ENCODE measurements at places on chromosomes 6 and 20.

- DNase-seq: no peak
Observed at GRCh38 chr20:34651200-34651599, 25.7 kb downstream of the PIGU start.

- DNase-seq: no peak
Observed at GRCh38 chr6:54291146-54291545, 17.1 kb upstream of the TINAG start.

DNA sequence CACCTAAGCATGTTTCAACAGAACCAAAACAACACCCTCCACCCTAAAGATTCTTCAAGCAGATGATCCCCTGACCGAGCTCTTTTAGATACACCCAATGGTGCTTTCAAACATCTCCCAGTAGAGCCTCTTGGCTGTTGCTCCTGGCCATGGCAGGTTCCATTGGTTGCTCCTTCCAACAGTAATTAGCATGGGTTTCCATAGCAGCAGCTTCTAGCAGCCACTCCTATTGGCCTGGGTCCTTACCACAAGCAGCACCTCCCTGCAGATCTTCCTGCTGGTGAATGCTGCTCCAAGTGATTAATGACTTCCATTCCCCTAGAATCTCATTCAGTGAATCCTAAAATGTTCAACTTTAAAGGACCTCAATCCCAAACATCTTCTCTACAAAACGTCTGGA, 13.9 kb downstream of the CCN2 start:
- DNase-seq: no peak

DNA sequence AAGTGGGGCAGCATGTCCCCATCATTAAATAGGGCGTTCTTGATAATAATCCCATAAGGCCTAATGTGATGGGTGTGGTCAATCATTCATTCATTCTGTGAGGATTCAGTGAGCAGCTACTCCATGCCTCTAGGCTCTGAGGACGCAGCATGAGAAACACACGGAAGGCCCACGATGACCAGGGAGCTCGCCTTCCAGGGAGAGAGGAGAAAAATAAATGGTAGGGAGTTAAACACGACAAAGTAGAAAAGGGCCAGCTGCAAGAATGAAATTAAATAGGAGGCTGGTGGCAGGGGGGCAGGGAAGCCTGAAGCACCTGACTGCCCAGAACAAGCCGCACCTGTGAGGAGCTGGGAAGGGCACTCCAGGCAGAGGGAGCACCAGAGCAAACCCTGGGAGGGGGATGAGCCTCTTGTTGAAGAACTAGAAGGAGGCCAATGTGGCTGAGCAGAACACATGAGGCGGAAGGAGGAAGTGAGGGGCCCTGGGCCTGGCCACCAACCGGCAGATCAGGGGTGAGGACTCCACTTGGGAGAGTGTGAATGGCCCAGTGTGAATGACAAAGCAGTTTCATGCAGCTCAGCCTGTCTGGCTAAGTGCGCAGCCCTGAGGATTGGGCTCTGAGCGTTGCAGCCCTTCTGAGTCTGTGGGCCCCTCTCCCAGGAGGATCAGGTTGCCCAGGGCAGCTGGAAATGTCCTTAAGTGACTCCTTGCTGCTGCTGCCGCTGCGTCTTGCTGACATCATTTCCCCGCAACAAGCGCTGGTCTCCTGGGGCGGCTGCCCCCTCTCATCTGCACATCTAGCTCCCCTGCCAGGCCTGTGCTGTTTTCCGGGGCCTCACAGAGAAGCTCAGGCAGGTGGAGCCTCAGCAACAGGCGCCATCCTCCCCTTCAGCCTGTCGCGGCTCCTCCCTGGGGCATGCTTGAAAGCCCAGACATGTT, 99.9 kb downstream of the CDH26 start:
- DNase-seq: peak; percentile 59

DNA sequence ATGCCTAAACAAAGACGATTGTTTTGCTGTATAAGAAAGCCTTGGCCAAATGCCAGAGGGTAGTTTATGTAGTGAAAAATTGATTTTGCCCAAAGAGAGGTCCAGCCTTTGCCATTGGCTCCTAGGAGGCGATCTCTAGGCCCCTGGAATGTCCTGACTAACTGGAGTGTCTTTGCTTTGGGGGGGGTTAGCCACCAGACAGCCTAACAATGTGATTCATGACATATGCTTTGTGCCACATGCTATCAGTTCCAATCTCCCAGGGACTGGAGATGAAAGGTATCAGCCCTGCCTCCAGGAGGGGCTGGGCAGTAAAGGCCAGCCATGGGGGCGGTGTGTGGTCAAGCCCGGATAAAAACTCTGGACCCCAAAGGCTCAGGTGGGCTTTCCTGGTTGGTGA, 32.7 kb upstream of the TUBB2A start:
- no peak for DNase-seq

- DNase-seq: no peak
Observed at GRCh38 chr6:44662461-44663121, 275.1 kb downstream of the CDC5L start.

DNA sequence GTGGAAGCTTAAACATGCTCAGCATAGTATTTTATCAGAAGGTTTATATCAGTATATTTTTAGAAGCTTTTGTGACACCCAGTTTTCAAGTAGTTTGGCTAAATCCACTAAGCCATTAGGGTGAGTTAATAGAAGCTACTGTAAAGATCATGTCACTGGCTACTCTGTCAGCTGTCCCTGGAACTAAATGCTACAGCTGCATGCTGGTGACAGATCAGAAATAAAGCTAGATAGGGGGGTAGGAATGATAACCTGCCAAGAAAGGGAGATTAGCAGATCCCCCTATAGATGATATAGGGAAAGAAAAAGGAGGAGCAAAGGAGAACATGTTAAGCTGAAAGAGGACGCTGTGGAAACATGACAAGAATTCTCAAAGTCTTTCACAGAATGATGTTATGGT, 363.2 kb downstream of the QKI start:
- DNase-seq: no peak

DNA sequence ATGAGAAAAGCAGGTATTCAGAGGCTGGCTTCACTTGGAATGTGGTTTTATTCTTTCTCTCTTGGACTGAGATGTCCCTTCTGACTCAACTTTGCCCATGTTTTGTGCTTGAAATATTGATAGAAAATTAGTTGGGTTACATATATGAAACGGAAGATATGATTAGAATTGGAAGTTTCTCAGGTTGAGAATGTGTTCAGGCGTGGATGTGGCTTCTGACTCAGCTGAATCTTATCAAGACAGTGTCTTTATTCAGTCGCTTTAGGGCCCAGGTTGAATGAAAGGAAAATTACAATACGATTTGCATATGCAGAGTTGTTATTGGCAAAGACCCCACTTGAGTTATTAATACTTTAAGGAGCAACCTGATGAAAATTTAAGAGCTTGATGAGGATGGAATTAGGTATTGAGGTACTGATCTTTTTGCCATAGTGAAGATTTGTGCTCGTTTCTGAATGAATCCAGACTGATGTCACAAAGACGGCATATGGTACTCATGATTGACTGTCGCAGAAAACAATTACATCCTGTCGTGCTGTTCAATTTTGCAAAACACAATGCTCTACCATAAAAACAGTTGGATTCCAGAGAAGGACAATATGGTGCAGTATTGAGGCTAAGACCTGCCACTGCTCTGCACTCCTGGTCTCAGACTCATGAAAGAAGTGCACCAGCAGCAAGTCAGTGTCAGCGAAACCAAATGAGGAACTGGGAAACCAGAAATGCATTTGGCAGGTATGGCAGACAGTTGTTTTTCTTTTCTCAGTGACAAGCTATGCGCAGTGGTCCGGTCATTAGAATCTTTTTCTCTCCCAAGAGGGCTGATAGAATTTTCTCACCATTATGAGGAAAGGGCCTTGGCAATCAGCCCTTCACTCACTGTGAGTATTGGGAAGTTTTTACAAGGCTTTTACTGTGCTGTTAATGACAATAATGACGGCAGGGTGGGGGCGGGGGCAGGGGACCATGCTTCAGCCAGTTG, 158.3 kb downstream of the DOK5 start:
- no peak for DNase-seq

GRCh38 chr6:119076576-119077390, 1.7 kb downstream of the FAM184A start:
- peak; percentile 45 for DNase-seq

DNA sequence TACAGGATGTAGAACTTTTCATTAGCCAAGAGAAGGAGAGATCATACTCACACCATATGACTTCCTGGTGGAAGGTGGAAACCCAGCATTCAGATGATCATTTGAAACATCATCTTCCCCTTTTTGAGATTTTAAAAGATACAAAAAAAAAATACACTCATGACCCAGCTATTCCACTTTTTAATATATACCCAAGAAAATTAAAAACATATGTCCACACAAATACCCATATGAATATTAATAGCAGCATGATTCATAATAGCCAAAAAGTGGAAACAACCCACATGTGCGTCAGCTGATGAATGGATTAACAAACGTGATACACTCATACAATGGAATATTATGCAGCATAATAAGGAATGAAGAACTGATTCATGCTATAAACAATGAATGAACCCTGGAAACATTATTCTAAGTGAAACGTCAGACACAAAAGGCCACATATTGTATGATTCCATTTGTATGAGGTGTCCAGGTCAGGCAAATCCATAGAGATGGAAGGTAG, 130.0 kb upstream of the SGK1 start:
- DNase-seq: no peak

DNA sequence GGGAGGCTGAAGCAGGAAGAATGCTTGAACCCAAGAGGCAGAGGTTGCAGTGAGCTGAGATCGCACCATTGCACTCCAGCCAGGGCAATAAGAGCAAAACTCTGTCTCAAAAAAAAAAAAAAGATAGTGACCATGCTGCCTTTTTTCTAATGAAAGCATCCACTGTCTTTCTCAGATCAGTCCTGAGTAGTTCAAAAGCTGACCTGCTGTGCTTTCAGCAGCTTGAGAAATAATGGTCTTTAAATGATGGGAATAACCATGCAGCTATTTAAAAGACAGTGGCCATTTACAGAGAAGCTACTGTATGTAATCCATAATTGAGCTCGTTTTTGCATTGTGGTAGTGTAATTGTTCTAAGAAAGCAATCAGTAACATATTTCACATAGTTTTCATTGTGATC, 36.1 kb downstream of the DSTN start:
- DNase-seq: no peak

DNA sequence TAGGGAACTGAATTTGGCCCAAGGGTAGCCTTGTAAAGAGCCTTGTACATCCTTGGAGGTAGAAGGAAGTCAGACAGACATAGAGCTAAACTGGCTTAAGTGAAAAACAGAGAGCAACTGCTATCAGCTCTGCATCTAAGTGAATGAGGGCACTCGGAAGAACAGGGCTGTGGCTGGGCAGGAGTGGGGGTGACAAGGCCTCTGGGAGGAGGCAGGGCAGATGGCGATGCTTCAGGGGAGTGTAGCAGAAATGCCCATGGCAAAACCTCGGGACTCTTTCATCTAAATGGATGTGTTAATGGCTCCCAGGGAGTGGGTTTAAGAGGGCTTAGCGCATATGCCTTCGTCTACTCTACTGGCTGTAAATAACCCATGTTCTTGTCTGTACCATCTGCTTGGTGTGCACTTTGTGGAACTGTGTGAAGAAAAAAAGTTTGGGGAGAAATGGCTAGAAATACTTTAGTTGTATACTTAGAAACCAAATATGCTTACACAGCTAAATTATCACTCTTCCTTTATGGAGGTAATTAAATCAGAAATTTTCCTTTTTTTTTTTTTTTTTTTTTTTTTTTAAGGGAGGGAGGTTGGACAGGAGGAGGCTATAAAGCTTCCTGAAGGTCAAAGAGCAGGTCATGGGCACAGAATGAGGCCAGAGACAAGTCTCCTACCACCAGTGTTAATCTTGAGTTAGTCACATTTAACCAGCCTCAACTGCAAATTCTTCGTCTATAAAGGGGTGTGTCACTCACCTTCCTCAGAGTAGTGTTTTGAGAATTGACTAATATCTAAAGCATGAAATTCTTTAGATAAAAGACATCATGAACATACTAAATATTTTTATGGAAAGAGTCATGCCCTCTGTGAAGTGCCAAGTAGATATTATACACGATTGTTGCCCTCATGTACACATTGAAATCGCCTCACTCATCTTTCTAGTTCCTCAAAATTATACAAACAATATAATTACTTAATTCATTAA, 60.9 kb downstream of the FYN start:
- no peak for DNase-seq

DNA sequence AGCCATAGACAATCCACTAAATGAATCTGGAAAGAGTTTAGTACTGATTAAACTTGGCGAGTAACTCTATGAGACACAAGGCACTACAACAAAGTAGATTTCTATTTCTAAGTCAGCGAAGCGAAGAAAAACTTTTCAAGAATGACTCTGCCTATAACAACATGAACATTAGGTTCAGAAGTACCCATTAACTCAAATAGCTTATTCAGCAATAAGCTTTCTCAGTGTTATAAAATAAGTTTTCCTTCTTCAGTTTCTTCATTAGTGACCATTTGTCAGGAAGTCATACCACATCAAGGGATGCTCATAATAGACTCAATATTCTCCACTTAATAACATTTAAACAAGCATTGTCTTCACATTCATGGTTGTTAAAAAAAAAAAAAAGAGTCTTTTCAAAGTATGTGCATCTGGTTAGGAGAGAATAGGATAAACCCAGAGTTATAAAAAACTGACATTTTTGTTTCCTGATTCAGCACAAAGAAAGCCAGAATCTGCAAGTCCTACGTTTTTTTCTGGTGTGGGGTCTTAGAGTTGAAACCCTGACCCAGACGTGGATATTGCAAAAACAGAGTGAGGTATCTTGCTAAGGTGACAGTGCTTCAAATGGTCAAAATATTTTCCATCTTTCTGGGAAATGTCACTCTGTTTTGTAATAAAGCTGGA, 148.2 kb upstream of the PREP start:
- no peak for DNase-seq

DNA sequence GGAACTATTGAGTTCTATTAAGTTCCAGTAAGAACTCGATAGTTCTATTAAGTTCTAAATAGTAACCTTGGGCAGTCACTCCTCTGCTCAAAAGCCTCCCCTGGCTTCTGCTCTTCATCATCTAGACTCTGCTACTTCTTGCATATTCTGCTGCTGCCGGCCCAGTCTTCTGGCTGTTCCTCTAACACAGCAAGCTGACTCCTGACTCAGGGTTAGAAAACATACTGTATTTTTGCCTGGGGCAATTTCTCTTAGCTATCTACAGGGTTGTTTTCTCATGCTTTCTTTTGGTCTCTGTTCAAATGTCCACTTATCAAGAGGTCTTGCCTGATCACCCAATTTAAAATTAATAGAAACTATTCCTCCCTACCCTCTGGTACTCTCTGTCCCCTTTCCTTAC, 14.6 kb downstream of the SLC25A27 start:
- no peak for DNase-seq

GRCh38 chr6:151036869-151037680, 171.6 kb downstream of the MTHFD1L start:
- DNase-seq: no peak

GRCh38 chr6:42217157-42217518, 523 bp downstream of the MRPS10 start:
- no peak for DNase-seq

GRCh38 chr20:36311141-36311853, 5.2 kb downstream of the DLGAP4 start:
- DNase-seq: no peak

- no peak for DNase-seq
Observed at GRCh38 chr20:46324960-46325703, 16.8 kb upstream of the CDH22 start.
